LHCN-M2 (cell line): ENCODE measurements at places on chromosomes 4 and X. TPM values are rescaled to one million over a fixed set of nuclear protein-coding genes. Genes with fewer than 3 reads are reported as not detected.

GRCh38 chrX:142733327-142733726, 292.4 kb upstream of the SPANXN4 start:
- no peak for DNase-seq

- no peak for DNase-seq
These were observed 103.6 kb downstream of the GUCY2F start for GRCh38 chrX:109378281-109378680.

DNA sequence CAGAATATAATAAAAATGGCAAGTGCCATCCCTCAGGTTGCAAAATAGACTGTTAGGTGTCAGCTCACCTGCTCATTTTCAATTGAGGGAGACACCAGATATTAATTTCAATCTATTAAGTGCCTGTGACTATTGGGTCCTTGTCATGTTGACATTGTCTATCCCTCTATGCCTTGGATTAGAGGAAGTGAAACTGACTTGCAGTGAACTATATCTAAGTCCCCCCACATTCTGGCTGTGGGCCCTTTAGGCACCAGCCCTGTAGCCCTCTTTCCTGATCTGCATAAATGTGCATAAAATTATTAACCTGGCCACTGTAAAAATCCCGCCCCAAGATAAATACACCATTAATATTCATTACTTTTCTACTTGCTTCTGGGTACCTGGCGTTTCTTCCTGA, 293.0 kb upstream of the CLNK start:
- no peak for DNase-seq

DNA sequence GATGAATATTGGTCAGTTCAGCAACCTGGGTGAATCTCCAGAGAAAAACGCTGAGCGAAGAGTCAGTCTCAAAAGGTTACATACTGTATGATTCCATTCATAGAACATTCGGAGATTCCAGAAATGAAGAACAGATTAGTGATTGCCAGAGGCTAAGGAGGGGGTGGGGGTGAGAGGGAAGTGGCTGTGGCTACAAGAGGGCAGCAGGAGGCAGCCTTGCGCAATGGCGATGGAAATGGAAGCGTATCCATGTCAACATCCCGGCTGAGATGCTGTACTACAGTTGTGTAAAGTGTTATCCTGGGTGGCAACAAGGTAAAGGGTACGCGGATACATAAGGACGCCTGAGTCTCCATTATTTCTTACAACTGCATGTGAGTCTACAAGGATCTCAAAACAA, 18.0 kb downstream of the LYAR start:
- DNase-seq, result no peak

DNA sequence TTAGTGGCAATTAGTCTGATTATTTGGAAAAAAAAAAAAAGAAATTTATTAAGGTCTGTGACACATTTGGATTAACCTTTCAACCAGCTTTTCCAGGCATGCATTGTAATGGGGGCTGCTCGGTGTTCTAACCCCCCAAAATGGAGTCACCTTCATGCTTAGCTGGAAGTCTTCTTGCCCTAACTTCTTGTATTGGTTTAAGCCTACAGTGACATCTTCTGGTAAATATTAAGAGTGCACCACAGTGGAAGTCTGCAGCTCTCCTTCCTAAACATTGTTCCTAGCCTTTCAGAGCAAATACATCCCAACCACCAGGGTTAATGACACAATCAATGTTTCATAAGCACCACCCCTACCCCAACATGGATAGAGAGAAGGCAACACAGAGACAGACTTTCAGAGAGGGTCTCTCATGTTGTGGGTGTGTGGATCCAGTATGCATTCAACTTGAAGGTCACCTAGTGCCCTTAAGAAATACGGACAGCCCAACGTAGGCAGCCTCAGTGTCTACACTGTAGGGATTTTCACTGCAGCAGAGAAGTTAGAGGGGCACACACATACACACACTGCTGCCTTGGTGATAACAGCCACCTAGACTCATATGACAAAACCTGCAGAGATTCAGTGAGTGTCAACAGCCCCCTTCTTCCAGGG, 142.9 kb upstream of the MBNL3 start:
- DNase-seq, result peak; percentile 8

- DNase-seq, result peak; percentile 43
These were observed 487.1 kb downstream of the STPG2 start for GRCh38 chr4:97656044-97656720.

The VEGFD gene
- not detected in 2 replicates for total RNA-seq
